ENCODE measurements at places on chromosomes 7 and 10. TPM values are rescaled to one million over a fixed set of nuclear protein-coding genes. Genes with fewer than 3 reads are reported as not detected.
A peak's percentile ranks its signal among the peaks of the same experiment; 100 is the strongest.

DNA sequence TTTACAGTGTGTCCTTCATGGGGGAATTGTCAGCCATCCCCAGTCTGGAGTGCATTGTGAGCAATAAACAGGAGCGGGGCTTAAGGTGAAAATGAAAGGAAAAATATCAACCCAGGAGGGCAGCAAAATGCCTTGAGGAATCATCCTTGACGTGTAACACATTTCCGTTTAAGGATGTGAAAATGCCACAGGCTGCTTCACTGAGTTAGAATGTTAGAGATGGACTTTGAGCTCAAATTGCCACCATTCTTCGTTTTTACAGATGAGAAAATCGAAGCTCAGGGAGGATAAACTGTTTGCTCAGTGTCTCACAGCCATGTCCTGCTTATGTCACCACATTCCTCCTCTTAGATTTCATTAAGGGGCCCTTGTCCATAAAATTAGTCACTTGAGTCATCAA lies 23.1 kb downstream of the SORCS3 start:
- DNase-seq, result no peak

DNA sequence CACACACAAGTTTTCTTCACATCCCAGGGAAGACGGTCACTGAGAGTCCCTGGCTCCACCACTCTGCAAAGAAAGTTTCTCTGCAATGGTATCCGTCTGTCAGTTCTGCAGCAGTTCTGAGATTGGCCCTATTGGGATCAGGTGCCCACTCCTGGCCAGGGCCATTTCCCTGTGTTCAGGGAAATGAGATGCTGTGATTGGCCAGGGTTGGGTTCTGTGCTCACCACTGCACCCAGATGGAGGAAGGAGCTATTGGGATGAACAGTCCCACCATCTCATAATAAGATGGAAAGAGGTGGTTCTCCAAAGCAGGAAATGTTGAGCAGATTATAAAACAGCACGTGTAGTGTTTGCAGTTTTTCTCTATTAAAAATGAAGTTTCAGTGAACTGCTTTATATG lies 13.3 kb upstream of the PIP4K2A start:
- no peak for DNase-seq

DNA sequence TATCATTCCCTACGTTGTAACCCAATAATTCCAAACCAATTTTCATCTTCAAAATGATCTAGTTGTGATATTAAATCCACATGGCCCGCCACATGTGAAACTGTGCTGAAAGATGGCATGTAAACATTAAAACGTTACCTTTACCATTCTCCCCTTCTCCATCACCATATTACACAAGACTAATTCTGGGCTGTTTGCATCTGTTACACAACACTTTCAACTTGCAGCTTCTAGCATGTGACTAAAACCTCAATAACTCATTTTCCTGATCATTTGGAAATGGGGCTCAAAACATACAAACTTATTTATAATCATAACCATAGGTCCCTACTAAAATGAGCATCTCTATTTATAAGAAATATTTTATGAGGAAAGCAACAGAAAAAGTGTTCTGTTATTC lies 4.7 kb downstream of the MTERF1 start:
- no peak for DNase-seq

GRCh38 chr7:50504646-50505546 lies 54.7 kb upstream of the FIGNL1 start:
- no peak for DNase-seq

- no peak for DNase-seq
These were observed 7.5 kb upstream of the TBXAS1 start for GRCh38 chr7:139821349-139822105.

DNA sequence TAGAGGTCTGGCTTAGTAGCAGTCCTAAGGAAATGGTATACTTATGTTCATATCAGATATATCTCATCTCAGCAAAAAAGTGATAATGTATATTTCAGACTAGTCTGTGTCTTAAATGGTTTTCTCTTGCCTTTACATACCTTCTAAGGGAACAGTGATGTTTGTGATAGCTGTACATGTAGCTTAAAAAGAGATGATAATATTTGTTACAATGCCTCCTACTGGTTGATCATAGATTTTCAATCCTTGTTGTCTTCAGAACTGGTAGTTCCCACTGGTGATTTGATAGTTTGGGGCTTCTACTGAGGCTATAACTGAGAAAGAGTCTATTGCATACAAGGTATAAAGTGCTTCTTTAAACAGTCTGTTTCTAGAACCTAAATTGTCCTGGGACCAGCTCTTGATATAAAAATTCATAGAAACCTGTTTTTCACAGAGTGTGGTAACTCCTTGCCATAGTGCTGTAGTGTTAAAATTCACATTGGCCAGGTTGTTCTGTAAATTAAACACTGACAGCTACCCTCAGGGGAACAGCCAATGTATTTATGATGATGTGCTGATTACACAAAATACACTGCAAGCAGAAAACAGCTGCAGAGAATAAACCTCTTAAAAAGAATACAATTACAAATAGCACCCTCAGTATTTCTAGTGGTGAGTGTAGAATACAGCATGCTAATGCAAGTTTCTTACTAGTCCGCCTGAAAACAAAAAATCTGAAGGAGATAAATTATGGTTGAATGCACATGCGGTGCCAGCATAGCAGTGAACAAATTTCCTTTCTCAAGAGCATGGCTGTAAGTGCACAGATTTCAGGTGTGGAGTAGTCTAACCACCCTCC lies 90.3 kb downstream of the BTRC start:
- no peak for DNase-seq

GRCh38 chr10:14742815-14743214 lies 31.9 kb downstream of the FAM107B start:
- DNase-seq, result peak; percentile 84

AOAH gene
- total RNA-seq, result 35.8 TPM

TBX20 gene
- not detected for total RNA-seq

HK1 gene
- 53.6 TPM for total RNA-seq

- DNase-seq, result no peak
These were observed 204.1 kb downstream of the EBF3 start for GRCh38 chr10:129760003-129760315.

GRCh38 chr7:134415700-134416099 lies 43.2 kb downstream of the AKR1B1 start:
- DNase-seq, result no peak

BAZ1B gene
- 52.2 TPM for total RNA-seq

VIPR2 gene
- 1.2 TPM for total RNA-seq

Measured in stomach (tissue), 19 donors.